Prostate gland (tissue), 2 donors: ENCODE measurements at places on chromosomes 2 and 18.

GRCh38 chr2:120805602-120806001 is 69.9 kb downstream of the GLI2 start:
- DNase-seq, result no peak
- H3K4me3 ChIP-seq, result no peak overlapping the region

DNA sequence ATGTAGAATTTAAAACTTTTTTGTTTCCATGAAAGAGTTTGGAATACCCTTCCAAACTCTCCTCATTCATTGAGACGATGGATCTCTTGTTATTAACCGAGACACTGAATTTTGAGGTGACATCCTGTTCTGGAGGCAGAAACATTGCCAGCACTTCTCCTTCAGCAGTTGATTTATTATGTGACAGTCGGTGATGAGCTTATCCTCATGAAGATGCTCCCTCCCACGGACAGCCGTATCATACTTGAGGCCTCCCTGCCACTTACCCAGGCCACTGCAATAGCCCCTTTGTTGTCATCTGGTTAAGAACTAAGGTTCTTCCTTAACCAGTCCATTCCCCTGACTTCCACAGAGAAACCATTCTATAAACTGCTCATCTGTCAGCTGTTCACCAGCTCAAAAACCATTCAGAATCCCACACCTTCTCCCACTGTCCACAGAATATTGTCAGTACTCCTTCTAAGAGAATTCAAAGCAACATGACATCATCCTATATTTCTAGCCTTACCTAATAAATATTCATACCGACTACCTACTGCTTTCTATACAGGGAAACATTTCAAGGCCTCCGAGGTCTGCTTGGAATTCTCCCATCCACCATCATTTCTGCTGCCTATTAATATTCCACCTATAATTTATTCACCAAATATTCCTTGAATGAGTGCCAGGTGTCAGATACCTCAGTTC is 139.0 kb upstream of the TRIB2 start:
- no peak for DNase-seq
- H3K4me3 ChIP-seq, result no peak overlapping the region
- H3K4me1 ChIP-seq, result no peaks in the 10 kb centered on the region
- no peaks in the 10 kb centered on the region for H3K27me3 ChIP-seq
- H3K27ac ChIP-seq, result no peak overlapping the region

DNA sequence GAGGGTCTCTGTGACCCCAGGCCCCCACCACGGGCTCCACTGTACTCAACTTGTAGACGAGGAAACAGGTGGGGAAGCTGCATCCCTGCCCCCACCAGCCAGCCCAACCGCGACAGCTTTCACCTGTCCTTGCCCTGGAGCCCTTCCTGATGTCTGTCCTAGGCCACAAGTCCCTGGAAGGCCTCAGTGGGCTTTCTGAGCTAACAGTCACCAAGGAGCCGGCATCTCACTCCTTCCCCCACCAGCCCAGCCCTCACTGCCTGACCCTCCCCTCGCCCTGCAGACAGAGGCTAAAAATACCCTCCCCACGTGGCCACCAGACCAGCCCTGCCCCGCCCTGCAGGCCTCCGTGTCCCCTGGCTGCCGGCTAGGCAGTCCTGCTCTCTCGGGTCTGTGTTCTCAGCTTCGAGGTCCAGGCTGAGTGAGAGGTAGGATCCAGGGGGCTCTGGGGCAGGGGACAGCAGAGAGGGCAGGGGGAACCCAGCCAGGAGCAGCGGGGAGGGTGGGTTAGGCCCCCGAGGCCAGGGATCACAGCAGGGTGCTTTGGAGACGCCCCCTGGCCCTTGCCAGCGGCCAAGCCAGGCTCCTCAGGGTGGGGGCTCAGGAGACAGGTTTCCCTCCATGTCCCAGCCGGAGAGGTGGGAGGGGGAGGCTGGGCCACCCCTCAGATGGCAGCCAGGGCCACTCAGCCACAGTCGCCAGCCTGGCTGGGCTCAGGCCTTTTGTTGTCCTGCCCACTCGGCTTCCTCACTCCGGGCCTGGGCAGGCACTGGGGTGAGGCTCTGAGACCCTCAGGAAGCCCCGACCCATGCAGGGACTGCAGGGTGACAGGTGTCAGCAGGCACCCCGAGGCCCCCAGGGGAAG is at the start of gene KLHL30:
KLHL30 (plus strand) TSS at position 338 of the 865 bp plus-strand sequence. CDS start 2,087 bp downstream, outside the sequence.
- no peaks in the 10 kb centered on the region for H3K4me1 ChIP-seq
- no peak within 1 kb of the TSS for H3K4me3 ChIP-seq
- H3K36me3 ChIP-seq, result no peaks in the 10 kb centered on the region
- no peak within 1 kb of the TSS for H3K27ac ChIP-seq

- no peaks in the 10 kb centered on the region for H3K27me3 ChIP-seq
- H3K4me1 ChIP-seq, result no peaks in the 10 kb centered on the region
- H3K36me3 ChIP-seq, result no peaks in the 10 kb centered on the region
- H3K4me3 ChIP-seq, result no peak overlapping the region
- H3K27ac ChIP-seq, result no peak overlapping the region
Measured at GRCh38 chr2:23454501-23455120, 69.6 kb downstream of the KLHL29 start.

DNA sequence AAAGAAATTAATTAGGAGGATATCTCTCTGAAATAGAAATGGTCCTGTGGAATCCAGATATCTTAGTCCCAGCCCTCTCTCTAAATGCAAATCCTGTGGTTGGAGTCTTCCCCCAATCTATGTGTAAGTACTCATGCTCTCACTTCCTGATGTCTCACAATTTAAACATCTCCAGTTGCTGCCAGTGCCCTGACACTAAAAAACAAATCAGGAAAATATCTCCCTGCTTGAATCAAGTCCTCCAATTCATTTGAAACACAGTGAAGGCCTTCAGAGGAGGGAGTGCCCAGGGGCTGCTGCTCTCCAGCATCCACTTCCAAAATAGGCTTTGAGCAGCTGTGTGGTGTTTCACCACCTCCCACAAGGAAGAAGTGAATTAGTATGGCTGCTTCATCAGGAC is 413.8 kb downstream of the RAD51AP2 start:
- no peak overlapping the region for H3K4me3 ChIP-seq
- H3K27ac ChIP-seq, result no peak overlapping the region
- DNase-seq, result no peak
- H3K36me3 ChIP-seq, result no peaks in the 10 kb centered on the region
- no peaks in the 10 kb centered on the region for H3K4me1 ChIP-seq

DNA sequence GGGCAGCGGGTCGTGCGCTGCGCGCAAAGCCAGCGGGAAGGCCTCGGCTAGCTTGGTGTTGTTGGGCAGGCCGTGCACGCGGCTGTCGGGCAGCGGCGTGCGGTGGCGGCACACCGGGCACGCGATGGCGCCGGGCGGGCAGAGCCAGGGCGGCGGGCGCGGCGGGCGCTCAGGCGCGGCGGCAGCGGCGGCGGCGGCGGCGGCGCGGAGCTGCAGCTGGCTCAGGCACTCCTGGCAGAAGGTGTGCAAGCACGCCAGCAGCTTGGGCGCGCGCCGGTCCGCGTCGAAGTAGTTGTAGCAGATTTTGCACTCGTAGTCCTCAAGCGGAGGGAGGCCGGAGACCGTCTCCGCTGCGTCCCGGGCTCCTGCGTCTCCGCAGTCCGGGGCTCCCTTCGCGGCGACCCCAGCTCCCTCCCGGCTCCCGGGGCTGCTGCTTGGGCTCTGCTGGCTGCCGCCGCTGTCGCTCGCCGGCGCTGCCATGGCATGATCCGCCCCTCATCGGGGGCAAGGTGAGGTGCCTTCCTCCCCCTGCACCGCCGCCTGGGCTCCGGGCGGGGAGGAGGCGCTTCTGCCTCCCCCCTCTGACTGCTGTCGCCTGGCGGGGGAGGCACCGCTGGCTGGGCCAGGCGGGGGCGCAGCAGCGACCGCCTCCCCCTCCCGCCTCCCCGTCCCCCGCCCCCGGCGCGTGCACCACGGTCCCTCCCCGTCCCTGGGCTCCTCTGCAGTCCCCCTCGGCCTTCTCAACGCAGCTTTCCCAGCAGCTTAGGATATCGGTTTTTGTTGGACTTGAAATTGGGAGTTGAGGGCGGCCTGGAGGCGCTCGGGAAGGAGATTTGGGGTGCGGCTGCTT is 21.0 kb upstream of the PAX3 start:
- peak overlapping the region; percentile 32 for H3K4me3 ChIP-seq
- H3K4me1 ChIP-seq, result peaks cover 4% of the 10 kb centered on the region
- no peak overlapping the region for H3K27ac ChIP-seq
- no peaks in the 10 kb centered on the region for H3K27me3 ChIP-seq
- H3K36me3 ChIP-seq, result no peaks in the 10 kb centered on the region
- no peak for DNase-seq

- no peak overlapping the region for H3K27ac ChIP-seq
- H3K4me3 ChIP-seq, result no peak overlapping the region
- H3K4me1 ChIP-seq, result no peaks in the 10 kb centered on the region
Measured at GRCh38 chr2:107663632-107664031, 163.1 kb upstream of the RGPD4 start.

DNA sequence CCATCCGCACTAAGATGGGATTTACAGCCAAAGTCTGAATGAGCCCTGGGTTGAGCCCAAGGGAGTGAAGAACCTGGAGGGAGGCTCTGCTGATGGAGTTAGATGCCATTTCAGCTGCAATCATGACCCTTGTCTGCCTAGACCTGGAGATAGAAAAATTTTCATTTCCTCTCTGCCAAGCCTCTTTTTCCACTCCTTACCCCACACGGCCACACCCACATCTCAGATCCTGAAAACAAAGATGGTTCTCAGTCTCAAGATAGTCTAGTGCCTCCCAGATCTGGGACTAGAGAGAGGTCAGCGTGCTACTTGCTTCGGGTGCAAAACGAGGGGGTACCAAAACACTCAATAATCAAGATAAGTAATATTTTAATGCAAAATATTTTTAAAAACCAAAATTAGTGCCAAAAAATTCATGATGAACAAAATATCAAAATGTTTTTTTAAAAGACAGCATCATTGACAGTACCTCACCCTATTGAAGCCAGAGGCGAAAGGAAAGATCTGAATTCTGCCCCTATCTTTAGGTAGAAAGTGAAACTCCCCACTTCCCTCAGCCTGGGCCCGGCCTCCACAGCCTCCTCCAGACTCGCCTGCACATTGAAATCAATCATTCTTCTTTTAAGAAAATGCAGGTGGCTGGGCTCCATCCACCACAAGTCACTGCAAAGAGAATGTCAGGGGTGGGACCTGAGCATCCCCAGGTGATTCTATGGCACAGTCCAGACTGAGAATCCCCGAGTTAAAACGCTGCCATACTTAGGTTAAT is 57.8 kb upstream of the GPR45 start:
- no peaks in the 10 kb centered on the region for H3K36me3 ChIP-seq
- H3K4me3 ChIP-seq, result no peak overlapping the region
- no peak for DNase-seq
- H3K27me3 ChIP-seq, result no peaks in the 10 kb centered on the region
- no peaks in the 10 kb centered on the region for H3K4me1 ChIP-seq

GRCh38 chr2:140424471-140424870 is 1644.3 kb upstream of the NXPH2 start:
- no peaks in the 10 kb centered on the region for H3K4me1 ChIP-seq
- no peaks in the 10 kb centered on the region for H3K36me3 ChIP-seq
- no peak for DNase-seq
